SJSA1 (cell line): ENCODE measurements at places on chromosomes 3 and 15. TPM values are rescaled to one million over a fixed set of nuclear protein-coding genes. Genes with fewer than 3 reads are reported as not detected.

DNA sequence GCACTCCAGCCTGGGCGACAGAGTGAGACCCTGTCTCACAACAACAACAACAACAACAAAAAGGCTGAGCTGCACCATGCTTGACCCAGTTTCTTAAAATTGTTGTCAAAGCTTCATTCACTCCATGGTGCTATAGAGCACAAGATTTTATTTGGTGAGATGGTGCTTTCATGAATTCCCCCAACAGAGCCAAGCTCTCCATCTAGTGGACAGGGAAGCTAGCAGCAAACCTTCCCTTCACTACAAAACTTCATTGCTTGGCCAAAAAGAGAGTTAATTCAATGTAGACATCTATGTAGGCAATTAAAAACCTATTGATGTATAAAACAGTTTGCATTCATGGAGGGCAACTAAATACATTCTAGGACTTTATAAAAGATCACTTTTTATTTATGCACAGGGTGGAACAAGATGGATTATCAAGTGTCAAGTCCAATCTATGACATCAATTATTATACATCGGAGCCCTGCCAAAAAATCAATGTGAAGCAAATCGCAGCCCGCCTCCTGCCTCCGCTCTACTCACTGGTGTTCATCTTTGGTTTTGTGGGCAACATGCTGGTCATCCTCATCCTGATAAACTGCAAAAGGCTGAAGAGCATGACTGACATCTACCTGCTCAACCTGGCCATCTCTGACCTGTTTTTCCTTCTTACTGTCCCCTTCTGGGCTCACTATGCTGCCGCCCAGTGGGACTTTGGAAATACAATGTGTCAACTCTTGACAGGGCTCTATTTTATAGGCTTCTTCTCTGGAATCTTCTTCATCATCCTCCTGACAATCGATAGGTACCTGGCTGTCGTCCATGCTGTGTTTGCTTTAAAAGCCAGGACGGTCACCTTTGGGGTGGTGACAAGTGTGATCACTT is 2.0 kb downstream of the CCR5 start:
- no peak for DNase-seq

- no peak for DNase-seq
These were observed 145.7 kb upstream of the PLAAT1 start for GRCh38 chr3:193095366-193095765.

- DNase-seq = peak; percentile 94
These were observed at the start of gene RBM6 for GRCh38 chr3:49939858-49940666. Gene RBM6 (plus strand): TSS chr3:49940150. CDS start chr3:49962642, 22,492 bp downstream.

DNA sequence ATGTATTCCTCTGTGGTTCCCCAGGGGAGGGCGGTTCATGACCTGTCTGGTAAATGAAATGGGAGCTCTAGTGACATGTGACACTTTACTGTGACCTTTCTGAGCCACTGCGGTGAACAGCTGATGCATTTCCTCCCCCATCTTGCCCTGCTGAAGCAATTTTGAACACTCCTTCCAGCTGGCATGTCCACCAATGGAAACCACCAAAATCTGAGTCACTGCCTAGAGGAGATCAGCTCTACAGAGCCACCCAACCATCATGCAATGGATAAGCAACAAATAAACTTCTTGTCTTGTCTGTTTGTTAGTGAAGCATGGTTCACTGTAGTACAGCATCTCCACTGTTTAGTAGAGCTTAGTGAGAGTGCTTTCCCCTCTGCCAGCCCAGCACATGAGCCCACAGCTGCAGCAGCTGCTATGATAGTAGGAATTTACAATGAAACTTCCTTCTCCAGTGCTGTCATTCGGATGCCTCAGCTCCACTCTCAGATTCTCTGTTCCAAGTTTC is 479.4 kb downstream of the NTRK3 start:
- no peak for DNase-seq

GRCh38 chr15:53384417-53384816 is 375.0 kb downstream of the WDR72 start:
- no peak for DNase-seq

DNA sequence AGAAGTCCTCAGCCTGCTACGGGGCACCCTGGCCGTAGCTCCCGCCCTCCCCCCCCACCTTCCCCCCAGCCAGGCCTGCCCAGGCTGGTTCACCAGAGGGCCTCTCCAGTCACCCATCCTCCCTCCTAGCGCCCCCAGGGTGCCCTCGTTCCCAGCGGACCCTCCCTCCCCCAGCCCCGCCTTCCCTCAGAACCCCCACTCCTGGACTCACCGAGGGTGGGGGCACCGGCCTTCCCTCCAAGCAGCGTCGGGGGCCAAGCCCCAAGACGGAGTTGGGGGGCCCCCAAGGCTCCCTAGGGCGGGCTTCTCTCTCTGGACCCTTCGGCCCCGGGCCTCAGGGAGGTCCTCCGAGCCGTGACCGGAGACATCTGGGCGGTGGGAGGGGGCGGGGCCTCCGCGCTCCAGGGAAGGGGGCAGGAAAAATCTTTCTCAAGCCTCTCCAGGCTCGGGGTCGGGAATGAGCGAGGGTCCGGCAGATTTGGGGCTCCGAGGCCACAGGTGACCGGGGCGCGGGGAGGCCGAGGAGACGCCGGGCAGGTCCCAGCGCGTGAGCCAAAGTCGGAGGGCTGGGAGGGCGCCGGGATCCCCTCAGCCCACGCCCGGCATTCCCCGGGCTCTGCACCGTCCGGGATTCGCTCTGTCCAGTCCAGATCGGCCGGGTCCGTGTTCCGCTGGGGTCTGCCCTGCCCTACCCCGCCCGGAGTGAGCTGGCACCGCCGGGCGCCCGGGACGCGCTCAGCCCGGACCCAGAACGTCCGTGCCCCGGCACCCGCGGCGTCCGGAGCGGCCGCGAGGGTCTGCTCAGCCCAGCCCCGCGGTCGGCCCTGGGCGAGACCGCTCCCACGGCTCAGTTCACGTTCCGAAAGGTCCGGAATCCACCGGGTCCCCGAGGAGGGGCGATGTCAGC is 999 bp downstream of the INSYN1 start:
- no peak for DNase-seq

Gene NR1I2
- total RNA-seq = 0.08 TPM in 1 of 2 replicates, not detected in the other

Gene HAPLN3
- 11.9 and 19.9 TPM in 2 replicates for total RNA-seq

Gene RNF13
- 30.0 and 43.5 TPM in 2 replicates for total RNA-seq
